ENCODE measurements at places on chromosomes 6 and 20. TPM values are rescaled to one million over a fixed set of nuclear protein-coding genes. Genes with fewer than 3 reads are reported as not detected.
A peak's percentile ranks its signal among the peaks of the same experiment; 100 is the strongest.

Gene ZNF311
- 0.97 TPM for total RNA-seq

Gene ANKRD6
- 1.3 TPM for total RNA-seq

Gene SNAP91
- under 0.01 TPM for total RNA-seq

Gene ASCC3
- 104 TPM for total RNA-seq

Gene PRRT1
- total RNA-seq = under 0.01 TPM

Gene KCNK5
- total RNA-seq = not detected

Gene C6orf132
- 2.6 TPM for total RNA-seq

Gene PPARD
- total RNA-seq = 8.7 TPM

DNA sequence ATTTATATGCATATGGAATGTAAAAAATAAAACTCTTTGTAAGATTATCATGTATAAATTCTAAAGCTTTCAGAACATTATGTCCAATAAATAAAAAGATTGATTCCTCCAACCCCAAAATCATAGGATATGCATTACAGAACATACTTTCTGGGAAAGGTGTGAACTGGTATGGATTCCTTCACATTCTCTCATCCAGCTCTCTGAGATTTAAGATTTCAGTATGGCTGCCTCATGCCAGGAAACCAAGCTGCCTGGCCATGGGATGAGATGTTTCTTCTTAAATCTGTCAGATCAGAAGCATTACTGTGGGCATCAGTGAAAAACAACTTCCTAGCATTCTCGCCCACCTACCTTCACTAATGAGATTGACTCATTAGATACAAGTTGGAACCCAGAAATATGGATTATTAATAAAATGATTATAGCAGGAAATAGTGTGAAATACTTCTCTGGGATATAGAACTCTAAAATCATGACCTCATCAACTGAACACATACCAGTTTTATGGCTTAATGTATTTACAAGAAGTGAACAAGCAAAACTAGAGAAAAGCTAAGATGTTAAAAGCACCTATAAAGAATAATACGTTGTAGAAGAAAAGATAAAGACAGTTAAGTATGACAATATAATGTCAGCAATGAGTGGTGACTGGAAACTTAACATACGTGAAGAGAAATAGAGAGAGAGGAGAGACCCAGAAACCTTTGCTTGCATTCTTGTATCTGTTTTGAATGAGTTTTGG is 171.6 kb upstream of the PHACTR1 start:
- DNase-seq = no peak

GRCh38 chr6:120355822-120356221 is 978.5 kb downstream of the TBC1D32 start:
- DNase-seq = no peak

DNA sequence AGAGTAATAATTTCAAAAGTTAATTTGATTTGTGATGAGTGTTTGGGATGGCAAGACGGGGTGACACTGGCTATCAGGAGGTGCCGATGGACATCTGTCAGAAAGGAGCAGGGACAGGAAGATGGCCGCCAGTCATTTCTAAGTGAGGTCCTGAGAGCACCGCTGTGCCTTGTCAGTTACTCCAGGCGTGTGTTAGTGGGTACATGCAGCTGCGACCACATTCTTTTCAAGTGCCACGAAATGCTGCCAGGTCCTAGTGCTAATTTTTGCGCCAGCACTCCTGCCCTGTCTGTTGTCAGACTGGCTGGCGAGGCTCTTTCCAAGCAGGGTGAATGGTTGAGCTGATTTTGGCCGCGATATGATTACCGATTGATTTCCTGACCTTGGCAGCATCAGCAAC is 64.6 kb upstream of the INSM1 start:
- no peak for DNase-seq

DNA sequence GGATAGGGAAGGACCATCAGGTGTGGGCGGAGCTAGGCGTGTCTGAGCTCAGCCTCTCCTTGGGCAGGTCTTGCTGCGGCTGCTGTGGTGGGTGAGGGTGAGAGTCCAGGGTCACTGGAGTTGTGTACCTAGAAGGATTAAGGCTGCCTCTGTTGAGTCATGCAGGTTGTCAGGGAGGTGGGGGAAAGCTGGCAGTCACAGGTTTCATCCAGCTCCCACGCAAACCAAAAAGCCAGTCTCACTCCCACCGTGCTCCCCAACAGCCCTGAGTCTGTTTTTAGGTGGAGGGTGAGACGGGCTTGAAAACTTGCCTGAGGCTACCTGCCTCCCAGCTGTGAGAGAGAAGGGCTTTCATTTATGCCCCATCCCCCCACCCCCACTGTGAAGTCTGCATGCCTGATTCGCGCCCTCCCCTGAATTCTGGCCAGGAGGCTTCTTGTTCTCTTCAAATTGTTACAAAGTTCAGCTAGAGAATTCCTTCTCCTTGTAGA is 161.5 kb downstream of the MYLK4 start:
- no peak for DNase-seq

DNA sequence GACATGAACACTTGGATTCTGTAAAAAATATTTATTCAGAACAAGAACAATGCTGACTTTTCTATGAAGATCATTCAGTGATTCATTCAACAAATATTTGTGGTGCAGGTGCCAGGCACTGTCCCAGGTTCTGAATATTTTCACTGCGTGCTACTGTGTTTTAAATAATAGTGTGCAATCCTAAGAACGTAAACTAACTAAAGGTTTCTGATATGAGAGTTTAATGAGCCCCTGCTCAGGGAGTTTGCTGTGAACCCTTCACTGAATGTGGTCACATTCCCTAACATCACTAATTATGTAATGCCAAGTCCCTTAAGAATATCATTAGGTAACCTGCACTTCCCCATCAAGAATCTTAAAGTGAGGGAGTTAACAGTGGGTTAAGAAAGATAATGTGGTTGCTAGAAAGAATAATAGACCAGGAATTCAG is 1.7 kb upstream of the TMEM170B start:
- DNase-seq = peak; percentile 34
